ENCODE measurements at places on chromosomes 3 and 15.

- DNase-seq, result no peak
Measured at GRCh38 chr3:196165850-196166249, 45.4 kb downstream of the ZDHHC19 start.

GRCh38 chr3:120693439-120694171, 11.6 kb upstream of the HGD start:
- DNase-seq, result no peak

- DNase-seq, result no peak
Measured at GRCh38 chr3:194328053-194328657, 23.0 kb downstream of the CPN2 start.

GRCh38 chr3:122955916-122956692, 71.5 kb downstream of the SEMA5B start:
- DNase-seq, result no peak

GRCh38 chr3:126081618-126082361, 2.1 kb downstream of the SLC41A3 start:
- DNase-seq, result no peak

GRCh38 chr3:115638991-115639390, 15.7 kb downstream of the GAP43 start:
- no peak for DNase-seq

DNA sequence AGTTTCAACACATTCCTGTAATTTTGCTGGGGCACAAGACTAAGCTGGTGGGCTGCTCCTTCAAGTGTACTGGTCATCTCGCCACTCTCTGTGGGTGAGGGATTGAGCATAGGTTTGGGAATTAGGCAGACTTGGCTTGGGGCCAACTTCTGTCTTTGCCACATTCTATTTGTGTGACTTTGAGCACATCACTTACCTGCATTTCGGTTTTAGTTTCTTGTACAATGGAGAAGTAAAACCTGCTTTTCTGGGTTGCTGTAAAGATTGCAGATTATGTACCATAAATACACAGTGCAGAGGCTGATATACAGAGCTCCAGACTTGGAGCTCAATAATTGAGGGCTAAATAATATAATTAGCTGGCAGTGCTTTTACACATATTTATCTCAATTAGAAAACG, 162.1 kb downstream of the C3orf38 start:
- DNase-seq, result no peak

GRCh38 chr3:134693804-134694203, 43.0 kb upstream of the KY start:
- no peak for DNase-seq

DNA sequence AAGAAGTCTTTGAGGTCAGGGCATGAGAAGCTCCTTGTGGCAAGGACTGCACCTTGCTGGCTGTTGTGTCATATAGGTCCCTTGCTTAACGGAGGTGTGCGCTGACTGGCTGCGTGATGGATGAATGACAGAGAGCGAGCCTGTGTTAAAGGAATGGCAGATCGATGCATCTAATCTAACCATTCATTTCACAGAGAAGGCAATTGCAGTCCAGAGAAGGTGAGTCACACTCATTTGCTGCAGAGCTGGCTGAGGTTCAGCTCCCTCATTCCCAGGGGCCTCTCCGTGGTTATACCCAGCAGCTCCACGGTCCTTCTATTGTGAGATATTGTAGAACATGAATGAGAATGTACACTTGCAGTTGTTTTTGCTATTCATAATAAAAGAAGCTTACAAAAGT, 289.3 kb downstream of the EPHB1 start:
- DNase-seq, result no peak

GRCh38 chr15:44092221-44092620, 102.8 kb downstream of the FRMD5 start:
- no peak for DNase-seq

DNA sequence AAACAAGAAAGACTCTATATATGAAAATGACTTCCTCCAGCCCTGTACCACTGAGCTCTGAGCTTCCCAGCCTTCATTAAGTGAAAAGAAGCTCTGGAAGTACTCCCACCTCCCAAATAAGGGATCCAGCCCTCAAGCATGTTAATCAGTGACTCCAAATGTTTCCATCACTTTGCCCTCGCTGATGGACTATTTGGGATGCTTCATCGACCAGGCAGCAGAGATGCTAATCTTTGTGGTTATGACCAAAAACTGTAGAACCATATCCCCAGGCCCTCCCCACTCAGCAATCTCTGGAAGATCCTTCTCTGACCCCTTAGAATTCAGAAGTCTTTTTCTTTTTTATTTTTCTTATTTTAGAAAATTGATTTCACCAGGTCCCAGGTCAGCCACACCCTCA, 2.3 kb upstream of the CTDSPL start:
- DNase-seq, result no peak

- no peak for DNase-seq
Measured at GRCh38 chr15:51046799-51047449, 47.8 kb downstream of the TNFAIP8L3 start.

DNA sequence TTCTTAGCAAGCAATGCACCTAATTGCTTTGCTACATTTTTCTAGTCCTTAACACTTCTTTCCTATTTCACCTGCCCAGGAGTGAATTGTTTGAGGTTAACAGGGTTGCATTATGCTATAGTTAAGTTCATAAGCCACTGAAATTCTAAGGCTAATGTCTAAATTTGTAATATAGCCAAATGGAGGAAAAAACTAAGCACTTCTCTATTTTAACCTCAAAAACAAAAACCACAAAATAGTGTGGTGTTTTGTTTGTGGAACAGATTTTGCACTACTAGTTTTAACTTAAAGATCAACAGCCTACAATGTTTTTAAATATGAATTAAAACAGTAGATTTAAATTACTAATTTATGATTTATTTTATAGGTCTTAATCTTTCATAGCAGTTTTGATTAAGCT, 5.5 kb downstream of the ATOSA start:
- no peak for DNase-seq

GRCh38 chr3:124796477-124796876, 66.2 kb downstream of the UMPS start:
- DNase-seq, result no peak

GRCh38 chr15:77160562-77161478, 89.9 kb upstream of the TSPAN3 start:
- no peak for DNase-seq

GRCh38 chr15:62570405-62570783, 405.3 kb upstream of the C2CD4B start:
- DNase-seq, result no peak

DNA sequence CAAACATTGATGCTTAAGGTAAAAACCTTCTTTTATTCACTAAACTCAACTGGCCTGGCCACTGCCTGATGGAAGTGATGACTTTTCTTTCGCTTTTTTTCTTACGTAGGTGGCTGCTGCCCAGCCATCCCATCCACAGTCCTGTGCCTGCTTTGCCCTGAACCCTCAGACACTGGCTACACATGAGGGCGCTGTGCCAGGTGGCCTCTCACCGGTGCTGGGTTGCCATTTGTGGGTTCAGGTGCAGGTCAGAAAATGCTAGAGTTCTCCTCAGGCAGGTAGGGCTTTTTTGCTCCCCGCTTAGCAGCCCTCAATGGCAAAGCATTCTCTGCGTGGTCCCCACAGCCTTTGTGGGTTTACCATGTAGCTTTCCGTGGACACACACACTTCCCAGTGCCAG, 88.3 kb upstream of the PRR23E start:
- no peak for DNase-seq

- DNase-seq, result no peak
Measured at GRCh38 chr3:169658311-169658931, 5.1 kb downstream of the MECOM start.

- DNase-seq, result no peak
Measured at GRCh38 chr3:126612479-126613205, 42.3 kb downstream of the TXNRD3 start.

GRCh38 chr3:6367171-6367570, 493.7 kb upstream of the GRM7 start:
- no peak for DNase-seq

GRCh38 chr3:190543671-190544070, 29.8 kb downstream of the IL1RAP start:
- DNase-seq, result no peak

DNA sequence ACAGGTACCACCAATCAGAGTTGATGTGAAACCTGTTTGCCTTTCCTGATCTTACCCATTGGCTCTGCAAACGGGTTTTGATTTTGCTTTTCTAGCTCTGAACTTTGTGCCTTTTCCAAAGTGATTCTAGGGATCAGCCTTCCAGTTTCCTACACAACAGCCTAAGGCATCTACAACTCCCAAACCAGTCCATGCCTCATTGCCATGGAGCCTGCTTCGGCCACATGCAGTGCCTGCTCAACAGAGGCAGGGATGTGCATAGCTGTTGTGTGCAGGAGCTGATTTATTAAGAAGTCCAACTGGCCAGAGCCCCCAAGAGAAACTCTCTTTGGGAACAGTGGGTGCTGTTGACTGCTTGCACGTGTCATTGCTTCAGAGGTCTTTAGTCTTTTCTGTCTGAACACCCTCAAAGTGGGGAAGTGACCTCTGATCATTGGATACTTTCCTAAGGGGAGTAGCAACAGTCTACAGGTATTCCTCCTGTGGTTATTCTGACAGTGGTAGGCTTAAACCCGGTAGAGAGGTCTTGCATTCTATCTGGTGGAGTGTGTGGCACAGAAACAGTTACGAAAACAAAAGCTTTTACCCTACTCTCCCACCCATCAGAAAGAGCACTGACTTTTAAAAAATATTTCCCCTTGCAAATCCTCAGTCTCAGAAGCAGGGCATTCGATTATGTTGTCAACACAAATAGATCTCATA, 36.6 kb upstream of the THSD4 start:
- no peak for DNase-seq

- DNase-seq, result no peak
Measured at GRCh38 chr15:86060674-86061073, 19.0 kb upstream of the AGBL1 start.

- no peak for DNase-seq
Measured at GRCh38 chr3:149763565-149764195, 11.4 kb upstream of the COMMD2 start.

DNA sequence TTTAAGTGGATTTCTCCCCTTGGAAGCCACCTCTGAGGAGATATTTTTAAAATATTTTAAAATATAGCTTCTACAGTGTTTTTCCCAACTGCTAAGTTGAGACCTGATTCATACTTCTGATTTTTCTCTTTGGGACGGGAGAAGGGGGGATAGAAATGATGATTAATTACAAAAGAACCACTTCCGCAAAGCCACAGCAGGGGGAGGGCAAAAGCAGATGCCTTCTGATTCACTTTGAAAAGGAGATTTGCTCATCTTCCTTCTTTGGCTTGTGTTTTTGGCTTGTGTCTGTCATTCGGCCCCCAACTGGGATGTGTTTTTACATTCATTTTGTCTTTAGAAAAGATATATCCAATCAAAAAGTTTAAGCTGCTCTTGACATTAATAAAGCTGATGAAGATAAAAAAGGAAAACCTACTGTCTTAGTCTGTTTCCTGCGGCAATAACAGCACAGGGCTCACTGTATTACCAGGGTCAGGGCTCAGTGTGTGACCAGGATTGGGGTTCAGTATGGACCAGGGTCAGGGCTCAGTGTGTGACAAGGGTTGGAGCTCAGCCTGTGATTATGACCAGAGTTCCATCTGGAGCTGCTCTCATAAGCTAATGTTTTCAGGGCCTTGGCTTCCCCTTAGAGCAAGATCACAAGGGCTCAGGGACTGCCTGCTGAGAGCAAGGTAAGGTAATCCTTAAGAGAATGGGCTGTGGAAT, 223.2 kb downstream of the MTHFS start:
- no peak for DNase-seq

GRCh38 chr3:4421121-4421520, 45.9 kb downstream of the SUMF1 start:
- DNase-seq, result no peak

DNA sequence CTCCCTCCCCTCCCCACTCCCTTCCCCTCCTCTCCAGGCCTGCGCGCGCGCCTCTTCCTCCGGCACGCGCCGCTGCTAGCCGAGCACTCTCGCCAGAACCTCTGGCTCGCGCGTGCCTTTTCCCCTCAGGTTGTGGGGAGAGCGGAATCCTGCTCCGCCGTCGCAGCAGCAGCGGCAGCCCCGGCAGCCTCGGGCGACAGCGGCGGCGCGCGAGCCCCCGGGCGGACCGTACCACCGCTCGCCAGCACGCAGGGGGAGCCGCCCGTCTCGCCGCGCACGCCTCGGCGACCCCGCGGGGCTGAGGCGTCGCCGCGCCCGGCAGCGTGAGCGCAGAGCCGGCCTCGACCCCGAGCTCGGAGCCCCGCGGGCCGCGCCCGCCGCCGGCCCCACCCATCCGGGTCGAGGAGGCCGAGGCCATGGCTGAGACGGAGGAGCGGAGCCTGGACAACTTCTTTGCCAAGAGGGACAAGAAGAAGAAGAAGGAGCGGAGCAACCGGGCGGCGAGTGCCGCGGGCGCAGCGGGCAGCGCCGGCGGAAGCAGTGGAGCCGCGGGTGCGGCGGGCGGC, at the start of gene CDV3:
Gene CDV3, plus strand, starts transcription at position 58 of the 566 bp plus-strand sequence. Its CDS starts 359 bp downstream, at position 417.
- DNase-seq, result no peak

- DNase-seq, result no peak
Measured at GRCh38 chr3:77068808-77069207, 28.9 kb downstream of the ROBO2 start.

- no peak for DNase-seq
Measured at GRCh38 chr15:76057332-76058000, 2.3 kb upstream of the TMEM266 start.

GRCh38 chr3:39112535-39112934, 5.1 kb downstream of the TTC21A start:
- no peak for DNase-seq

GRCh38 chr3:24305795-24306467, 188.7 kb downstream of the THRB start:
- no peak for DNase-seq

GRCh38 chr15:96230526-96231181, 99.8 kb upstream of the NR2F2 start:
- no peak for DNase-seq

- DNase-seq, result no peak
Measured at GRCh38 chr3:12750223-12750622, 8.8 kb downstream of the TMEM40 start.

DNA sequence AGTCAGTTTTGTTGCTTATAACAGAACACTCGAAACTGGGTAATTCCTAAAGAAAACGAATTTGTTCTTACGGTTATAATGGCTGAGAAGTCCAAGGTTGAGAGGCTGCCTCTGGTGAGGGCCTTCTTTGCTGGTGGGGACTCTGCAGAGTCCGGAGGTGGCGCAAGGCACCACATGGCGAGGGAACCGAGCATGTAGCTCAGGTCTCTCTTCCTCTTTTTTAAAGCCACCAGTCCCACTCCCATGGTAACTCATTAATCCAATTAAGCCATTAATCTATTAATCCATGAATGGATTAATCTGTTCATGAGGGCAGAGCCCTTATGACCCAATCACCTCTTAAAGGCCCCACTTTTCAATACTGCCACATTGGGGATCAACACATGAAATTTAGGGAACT, 50.0 kb downstream of the ROPN1B start:
- DNase-seq, result no peak

DNA sequence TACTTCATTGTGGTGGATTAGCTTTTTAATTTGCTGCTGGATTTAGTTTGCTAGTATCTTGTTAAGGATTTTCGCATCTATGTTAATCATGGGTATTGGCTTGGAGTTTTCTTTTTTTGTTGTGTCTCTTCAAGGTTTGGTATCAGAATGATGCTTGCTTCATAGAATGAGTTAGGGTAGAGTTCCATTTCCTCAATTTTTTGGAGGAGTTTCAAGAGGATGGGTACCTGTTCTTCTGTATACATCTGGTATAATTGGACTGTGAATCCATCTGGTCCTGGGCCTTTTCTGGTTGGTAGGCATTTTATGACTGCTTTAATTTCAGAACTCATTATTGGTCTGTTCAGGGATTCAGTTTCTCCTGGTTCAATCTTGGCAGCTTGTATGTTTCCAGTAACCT, 335.6 kb downstream of the EDEM1 start:
- DNase-seq, result no peak

Data from stimulated activated CD8-positive, alpha-beta memory T cell treated with anti-CD3 and anti-CD28 coated beads, Interleukin-2, amount 100 ng/mL, for 1 hour (primary cell).